ENCODE measurements at places on chromosomes 16 and 17.

GRCh38 chr16:14302399-14303181 is 231.5 kb downstream of the MRTFB start:
- DNase-seq = peak; percentile 66

DNA sequence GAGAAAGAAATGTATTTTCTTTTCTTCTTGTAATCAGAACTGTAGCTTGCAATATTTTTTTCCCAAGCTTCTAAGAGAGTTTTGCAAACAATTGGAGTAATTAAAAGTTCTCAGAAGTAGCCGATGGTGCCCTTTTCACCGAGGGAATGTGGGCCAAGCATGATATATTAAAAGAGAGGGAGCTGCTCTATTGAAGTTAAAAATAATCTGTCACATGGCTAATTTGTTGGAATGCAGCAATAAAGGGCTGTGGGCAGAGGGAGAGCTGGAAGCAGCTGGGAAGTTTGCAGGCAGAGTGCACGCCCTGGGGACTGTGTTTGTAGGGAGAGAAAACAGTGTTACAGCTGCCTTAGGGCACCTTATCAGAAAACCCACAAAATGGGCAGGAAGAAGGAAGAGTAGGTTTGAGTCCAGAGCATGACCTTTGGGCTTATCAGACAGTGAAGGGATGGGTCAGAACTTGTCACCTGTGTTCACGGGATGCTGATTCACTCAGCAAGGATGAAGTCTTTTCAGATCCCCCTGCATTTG is 18.5 kb upstream of the TERF2 start:
- no peak for DNase-seq

GRCh38 chr16:31880322-31880979 is 6.8 kb downstream of the ZNF267 start:
- DNase-seq = no peak

DNA sequence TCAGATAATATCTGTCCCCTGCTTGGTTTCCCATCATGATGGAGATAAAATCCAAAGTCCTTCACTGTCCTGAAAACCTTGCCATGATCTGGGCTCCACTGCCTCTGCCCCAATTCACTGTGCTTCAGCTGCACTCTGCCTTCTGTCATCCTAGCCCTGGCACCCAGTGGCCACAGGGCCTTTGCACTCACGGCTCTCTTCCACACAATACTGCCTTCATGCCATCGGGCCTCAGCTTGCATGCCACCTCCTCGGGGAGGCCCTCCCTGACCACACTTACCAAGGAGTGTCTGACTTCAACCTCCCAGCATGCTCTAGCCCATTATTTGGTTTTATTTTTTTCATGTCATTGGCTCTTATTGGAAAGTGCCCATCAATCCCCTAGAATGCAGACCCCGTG is 146.1 kb downstream of the C16orf78 start:
- no peak for DNase-seq

DNA sequence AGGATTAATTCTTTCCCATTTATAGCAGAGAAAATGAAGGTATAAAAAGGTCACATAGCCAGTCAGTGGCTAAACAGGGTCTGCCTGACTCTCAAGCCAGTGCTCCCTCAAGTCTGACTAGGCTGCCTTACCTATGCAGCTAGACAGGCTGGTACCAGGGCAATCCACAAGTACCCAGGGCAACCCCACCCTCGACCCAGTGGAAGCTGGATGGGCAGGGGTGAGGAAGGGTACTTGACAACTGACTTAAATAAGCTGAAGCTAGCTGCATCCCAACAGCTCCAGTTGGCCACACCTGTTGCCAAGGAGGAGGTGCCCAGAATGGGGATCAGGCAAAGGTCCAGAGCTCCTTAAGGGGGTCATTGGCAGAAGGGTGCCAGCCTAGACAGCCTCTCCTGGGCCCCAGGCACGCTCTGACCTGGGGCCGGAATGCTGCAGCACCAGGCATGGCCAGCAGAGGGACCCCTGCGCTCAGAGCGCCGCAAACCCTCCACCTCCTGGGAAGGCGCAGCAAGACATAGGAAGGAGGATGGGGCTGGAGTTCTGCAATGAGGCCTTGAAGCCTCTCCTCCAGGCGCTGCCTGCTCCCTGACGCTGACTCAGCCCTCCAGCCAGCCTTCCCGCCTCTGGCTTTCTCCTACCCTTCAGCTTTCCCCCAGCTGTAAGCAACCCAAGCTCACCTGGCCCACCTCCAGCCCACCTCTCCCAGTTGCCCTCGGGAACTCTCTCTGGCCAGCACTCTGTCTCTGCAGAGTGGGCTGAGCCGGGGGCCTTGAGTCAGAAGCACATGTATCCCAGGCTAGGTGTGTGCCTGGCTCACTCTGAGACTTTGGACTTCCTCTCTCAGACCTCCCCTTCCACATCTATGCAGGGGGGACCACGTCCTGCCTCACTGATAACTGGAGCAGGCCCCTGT is 28.8 kb downstream of the MPP2 start:
- DNase-seq = peak; percentile 69

GRCh38 chr17:8158267-8159031 is 4.3 kb downstream of the VAMP2 start:
- DNase-seq = peak; percentile 94

DNA sequence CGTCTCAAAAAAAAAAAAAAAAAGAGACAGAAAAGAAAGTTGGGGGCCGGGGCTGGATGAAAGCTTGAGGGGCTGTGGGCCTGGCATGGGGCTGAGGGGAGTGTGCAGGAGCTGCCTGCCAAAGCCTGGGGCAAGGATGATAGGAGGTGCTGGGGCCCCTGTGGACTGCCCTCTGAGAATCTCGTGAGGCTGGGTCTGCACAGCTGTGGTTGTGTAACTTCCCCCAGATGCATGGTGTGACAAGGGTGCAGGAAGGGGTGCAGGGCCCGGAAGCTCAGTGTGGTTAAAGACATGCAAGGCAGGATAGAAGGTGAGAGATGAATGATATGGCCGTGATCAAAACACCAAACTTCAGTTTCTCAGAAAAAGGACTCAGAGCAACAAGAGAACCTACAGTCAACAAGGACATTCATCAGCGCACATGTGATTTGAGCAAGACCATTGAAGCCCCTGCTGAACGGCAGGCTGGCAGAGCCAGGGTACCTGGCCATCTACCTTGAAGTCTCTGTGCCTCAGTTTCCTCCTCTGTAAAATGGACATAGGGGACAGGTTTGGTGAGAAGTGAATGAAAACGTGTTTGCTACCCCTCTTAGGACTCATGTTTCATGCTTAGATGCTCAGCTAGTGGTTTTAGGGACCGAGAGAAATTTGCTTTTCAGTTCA is 9.6 kb downstream of the IL32 start:
- DNase-seq = no peak

- no peak for DNase-seq
These were observed 37.4 kb downstream of the SHISA6 start for GRCh38 chr17:11278186-11278991.

- no peak for DNase-seq
These were observed 19.5 kb downstream of the ANKRD40 start for GRCh38 chr17:50688245-50688644.

GRCh38 chr17:81927152-81927652 is 333 bp downstream of the MAFG start:
- peak; percentile 66 for DNase-seq

DNA sequence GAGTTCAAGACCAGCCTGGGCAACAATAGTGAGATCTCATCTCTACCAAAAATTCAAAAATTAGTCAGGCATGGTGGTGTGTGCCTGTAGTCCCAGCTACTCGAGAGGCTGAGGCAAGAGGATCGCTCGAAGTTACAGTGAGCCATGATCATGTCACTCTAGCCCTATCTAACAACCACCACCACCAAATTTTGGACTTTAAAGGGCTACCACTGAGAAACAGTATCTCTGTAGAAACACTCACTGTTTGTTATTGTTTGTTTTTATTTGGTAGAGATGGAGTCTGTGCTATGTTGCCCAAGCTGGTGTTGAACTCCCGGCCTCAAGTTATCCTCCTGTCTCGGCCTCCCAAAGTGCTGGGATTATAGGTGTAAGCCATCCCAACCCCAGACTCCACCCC is 1.3 kb upstream of the UBALD2 start:
- no peak for DNase-seq

- DNase-seq = no peak
These were observed 10.0 kb downstream of the CACNA1G start for GRCh38 chr17:50570528-50570927.

GRCh38 chr17:40187238-40187637 is 10.0 kb downstream of the RAPGEFL1 start:
- DNase-seq = no peak

GRCh38 chr17:76111956-76112355 is 8.4 kb upstream of the EXOC7 start:
- no peak for DNase-seq

DNA sequence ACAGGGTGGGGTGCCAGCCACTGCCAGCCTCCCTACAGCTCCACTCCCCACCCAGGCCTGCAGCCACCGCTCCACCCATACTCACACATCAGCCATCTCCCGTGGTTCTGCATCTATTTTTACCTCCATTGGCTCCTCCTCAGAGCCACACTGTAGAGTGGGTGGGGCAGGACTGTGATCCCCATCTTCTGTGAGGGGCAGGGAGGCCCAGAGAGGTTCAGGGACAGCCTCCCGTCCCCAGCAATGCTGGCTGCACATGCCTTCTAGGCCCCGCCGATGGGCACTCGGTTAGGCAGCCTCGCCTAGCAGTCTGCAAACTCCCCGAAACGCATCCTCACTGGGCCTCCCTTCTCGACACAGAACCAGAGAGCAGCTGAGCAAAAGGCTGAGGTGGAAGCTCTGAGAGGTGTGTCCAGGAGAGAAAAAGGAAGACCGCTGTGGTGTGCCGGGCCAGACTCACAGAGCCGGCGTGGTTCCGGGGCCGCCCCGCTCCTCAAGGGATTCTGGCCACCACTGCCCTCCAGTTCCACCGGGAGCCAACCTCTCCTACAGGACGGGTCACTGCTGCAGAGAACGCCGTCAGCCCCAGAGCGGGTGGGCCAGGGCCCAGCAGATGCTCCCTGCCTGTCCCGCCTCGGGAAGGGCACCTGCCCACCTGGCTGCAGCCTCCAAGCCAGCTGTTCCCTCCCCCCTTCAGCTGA is 71.9 kb downstream of the ABR start:
- DNase-seq = no peak

DNA sequence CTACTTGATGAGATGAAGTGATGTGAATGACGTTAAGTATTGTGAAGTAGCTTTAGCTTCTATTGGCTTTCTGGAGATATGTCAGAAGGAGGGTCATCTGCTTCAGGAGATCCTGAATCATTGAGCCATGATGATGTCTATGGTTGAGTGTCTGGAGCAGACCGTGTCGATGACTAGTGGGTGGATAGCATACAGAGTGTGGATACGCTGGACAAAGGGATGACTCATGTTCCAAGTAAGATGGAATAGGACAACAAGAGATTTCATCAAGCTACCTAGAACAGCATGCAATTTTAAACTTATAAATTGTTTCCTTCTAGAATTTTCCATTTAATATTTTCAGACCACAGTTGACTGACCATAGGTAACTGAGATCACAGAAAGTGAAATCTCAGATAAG is 116.1 kb upstream of the RBBP6 start:
- DNase-seq = no peak

DNA sequence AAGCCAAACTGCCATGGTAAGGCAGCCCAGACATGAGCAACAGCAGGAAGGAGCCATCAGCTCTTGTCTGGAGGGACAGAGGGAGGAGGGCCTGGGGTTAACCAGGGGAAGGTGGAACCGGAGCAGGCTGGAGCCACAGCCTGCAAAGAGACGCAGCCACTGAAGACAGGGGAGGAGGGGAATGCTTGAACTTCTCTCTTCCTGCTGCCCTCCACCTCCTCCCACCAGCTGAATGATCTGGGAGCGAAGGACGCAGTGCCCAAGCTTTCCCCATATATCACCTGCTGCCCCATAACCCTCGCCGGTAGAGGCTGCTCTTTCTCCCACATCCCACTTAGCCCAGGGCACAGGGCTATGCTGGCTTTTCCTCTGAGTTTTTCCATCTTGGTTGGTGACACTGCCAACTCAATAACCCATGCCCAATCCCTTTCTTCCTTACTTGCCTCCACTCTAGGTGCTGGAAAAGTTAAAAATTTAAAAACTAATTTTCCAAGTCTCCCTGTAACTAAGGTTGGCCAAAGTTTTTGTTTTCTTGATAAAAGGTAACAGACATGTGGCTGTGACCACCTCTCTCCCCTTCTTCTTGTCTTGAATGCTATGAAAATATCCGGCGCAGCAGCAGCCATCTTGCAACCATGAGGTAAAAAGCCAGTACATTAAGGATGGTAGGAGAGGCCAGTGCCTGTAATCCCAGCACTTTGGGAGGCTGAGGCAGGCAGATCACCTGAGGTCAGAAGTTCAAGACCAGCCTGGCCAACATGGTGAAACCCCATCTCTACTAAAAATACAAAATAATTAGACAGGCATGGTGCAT is 21.8 kb upstream of the CACNG4 start:
- no peak for DNase-seq

DNA sequence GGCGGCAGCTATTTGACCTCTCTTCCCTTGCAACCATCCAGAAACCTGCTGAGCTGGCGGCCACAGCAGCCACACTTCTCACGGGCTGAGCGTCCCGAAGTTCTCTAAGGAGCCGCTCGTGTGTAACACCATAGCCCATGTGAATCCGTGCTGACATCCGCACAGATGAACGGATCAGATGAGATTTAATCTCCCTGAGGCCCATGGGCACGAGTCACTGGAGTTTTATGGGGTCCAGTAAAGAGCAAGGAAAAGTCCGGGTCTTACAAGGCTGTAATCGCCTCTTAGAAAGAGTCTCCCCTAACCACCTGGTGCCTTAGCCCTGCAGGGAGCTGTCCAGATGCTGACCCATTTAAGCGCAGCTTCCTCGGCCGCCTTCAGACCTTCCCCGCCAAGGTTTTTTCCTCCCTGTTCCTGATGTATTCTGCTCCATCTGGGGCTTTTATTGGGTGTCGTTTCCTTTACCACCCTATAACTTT is 5.5 kb upstream of the CACNG5 start:
- no peak for DNase-seq

- no peak for DNase-seq
These were observed 117.9 kb downstream of the CYLD start for GRCh38 chr16:50859628-50860360.

DNA sequence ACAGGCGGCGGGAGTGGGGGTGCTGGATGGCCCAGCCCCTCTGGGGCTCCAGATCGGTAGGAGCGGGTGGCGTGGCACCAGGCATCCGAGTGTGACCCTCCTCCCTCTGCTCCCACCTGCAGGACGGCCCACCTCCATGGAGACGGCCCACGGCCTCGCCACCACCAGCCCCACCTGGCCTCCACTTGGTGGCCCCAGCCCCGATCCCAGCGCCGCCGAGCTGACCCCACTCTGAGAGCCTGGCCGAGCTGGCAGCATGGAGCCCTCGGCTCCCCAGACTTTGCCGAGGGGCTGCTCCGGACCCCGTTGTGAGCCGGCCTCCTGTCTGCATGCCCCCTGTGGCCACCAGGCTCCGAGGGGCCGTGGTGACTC is 4.7 kb upstream of the NUDT16L1 start:
- peak; percentile 40 for DNase-seq

DNA sequence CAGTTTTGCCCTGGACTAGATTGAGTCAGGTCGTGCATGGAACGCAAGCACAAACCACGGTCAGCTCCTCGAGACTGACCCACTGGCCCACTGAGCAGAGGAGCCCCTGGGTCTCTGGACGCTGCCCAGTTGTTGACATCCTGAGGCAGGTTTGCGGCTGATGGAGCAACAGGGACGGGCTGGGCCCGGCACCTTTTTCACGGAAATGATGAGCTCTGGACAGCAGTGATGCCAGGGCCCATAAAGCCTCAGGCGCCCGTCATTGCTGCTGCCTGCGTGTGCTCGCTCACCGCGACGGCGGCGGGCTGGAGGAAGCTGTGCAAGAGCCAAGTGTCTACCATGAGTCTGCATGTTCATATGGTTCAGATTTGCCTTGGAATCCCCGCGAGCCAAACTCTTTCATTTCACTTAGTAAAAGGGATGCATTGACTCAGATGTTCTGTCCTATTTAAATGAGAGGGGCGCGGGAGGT is 30.8 kb upstream of the CRISPLD2 start:
- no peak for DNase-seq

GRCh38 chr16:49534901-49535610 is 161.5 kb downstream of the C16orf78 start:
- DNase-seq = no peak
